DMS153 (cell line): ENCODE measurements at places on chromosomes 5 and 9.

DNA sequence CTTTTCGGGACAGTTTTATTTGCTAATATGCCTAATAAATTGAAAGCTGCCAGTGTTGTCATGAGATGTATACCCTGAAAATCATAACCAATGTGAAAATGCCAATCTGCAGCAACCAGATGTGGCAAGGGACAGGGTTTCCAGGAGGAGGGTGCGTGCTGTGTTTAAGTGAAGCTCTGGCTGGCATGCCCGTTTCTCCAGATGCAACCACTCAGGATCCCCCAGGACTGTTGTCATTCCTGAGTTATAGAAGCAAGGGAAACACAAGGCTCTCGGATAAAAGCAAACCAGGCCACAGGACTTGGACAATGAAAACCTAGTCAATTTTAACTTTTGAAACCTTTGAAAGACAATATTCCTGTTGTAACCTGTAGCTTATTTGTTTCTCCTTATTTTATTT lies 360.2 kb downstream of the SLIT3 start:
- DNase-seq, result no peak

GRCh38 chr5:144028058-144028457 lies 142.4 kb downstream of the YIPF5 start:
- DNase-seq, result peak; percentile 29

- DNase-seq, result no peak
These were observed 6.8 kb downstream of the CHD1 start for GRCh38 chr5:98921947-98922505.

DNA sequence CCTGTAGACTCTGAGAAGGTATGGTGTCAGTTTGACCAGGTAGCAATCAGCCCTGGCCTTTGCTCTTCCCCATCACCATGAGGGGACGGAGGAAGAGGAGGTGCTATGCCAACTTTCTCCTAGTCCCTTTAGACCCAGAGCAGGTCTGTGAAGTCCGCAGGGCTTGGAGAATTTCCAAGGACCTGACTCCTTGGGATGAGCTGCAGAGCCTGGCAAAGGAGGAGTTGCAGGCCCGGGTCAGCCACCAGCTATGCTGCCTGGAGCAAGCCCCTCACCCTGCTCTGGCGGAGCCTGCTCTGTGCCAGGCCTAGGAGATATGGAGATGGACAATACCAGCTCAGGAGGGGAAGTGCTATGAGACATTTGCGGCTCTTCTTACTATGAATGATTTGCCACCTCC lies 188.3 kb downstream of the CDK5RAP2 start:
- no peak for DNase-seq

- DNase-seq, result no peak
These were observed 485.8 kb downstream of the SEMA5A start for GRCh38 chr5:9059920-9060691.

DNA sequence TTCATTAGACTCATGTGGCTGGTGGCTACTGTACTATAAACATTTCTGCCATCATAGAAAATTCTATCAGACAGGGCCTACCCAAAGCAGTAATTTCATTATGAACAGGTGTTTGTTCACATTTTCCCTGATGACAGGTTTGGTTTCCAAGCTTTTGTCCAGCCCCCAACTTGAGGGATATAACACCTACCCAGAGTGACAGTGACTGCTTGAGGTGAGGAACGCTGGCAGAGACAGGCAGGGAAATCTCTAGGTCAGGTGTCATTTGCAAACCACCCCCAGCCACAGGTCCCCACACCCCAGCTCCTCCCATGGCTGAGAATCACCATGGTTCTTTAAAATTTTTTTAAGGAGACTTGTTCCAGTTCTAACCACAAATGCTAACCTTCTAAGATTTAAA lies 25.5 kb downstream of the GOLM1 start:
- DNase-seq, result no peak

DNA sequence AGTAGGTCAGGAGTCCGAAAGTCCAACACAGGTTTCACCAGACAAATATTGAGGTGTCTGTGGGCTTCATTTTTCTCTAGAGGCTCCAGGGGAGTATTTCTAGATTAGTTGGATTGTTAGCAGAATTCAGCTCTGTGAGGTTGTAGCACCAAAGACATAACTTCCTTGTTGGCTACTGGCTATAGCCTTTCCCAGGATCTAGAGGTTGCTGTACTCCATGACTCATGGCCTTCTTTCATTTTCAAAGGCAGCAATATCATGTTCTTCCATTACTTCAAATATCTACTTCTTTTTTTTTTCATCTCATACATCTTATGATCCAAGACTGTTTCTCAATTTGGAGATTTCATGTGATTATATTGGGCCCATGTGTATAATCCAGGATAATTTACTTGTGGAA lies 404.0 kb upstream of the FAM174A start:
- no peak for DNase-seq

- peak; percentile 44 for DNase-seq
These were observed 40.8 kb upstream of the LARP1 start for GRCh38 chr5:154714266-154714986.

DNA sequence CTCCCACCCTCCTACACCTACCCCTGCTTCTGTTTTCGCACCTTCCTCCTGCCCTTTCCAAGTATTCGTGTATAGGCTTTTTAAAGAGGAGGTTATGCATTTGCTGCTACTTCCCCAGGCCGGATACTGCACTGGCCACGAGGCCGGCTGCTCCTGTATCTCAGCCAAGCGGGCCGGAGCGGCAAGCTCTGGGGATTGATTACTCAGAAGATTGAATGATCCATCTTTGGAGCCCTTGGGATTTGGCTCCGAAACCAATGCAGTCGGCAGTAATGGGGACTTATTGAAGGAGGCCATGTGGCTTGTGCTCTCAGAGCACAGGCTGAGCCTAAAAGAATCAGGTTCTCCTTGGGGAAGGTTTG lies 405.3 kb downstream of the TLE4 start:
- DNase-seq, result no peak

- DNase-seq, result no peak
These were observed 371.7 kb upstream of the IRX2 start for GRCh38 chr5:3122985-3123762.

- no peak for DNase-seq
These were observed 312.5 kb upstream of the SEMA6A start for GRCh38 chr5:116887104-116887503.

DNA sequence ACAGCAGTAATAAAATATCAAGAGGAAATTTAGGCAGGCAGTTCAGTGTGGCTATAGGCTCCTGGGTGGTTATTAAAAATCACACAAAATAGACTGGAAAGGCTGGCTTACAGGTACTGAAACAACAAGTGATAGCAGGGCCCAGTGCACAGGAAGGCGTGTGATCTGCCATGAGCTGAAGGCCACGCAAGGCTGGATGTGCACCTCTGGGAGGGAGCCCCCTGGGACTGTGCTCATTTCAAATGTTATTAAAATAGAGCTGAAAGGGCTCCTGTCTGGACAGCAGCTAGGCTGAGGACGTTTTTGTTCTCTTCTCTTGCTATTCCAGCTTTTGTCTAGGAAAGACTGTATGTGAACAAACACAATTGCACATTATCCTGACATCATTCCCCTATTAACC lies 324.3 kb upstream of the RFX3 start:
- no peak for DNase-seq

DNA sequence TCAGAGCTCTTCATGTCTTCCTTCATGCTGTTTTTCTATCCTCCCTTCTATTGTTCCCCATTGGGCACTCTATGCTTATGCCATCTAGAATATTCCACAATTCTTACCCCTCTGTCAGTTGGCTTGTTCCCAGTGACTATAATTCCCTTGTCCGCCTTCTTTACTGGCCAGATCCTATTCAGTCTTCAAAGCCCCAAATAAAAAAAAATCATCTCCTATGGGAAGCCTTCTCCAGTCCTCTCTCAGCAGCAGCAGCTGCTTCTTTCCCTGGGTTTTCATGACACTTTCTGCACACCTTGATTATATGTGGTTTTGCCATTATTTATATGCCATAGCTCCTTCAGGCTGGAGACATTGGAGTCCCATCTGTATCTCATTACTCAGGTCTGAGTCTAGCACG lies 54.6 kb upstream of the TNFAIP8 start:
- DNase-seq, result no peak

DNA sequence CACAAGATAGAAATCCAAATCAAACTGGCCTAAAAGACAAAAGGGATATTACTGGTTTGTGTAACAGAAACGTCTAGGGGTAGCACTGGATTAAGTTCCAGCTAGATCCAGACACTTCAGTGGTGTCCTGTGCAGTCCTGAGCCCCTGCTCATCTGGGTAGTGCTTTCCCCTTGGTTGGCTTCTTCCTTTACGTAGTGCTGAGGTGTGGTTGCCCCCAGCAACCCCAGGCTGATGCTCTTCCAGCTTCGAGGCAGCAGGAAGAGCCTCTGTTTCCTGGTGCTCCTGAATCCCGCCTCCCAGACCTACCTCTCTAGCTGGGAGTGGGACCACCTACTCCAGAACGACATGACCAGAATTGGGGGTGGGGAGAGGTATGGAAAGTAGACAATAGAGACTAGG lies 166.1 kb upstream of the ADRA1B start:
- no peak for DNase-seq

DNA sequence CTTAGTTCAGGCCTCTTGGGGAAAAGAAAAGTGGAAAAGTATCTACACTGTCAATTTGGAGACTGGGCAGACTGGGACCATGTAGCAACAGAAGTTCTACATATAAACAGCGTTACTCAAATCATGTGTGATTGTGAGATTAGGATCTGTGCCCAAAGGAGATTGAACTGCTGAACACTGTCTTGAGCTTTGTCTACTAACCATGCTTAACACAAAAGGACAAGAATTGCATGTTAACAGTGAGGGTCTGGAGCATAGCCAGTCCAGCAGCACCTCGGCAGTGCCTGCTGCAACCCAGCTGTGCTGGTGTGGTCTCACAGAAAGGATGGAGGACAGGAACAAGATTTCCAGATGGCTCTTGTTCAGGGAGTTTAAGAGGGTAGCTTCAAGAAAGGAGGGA lies 5.7 kb downstream of the PAM start:
- DNase-seq, result no peak
